T-cell (primary cell): ENCODE measurements at places on chromosomes 3 and 15.

DNA sequence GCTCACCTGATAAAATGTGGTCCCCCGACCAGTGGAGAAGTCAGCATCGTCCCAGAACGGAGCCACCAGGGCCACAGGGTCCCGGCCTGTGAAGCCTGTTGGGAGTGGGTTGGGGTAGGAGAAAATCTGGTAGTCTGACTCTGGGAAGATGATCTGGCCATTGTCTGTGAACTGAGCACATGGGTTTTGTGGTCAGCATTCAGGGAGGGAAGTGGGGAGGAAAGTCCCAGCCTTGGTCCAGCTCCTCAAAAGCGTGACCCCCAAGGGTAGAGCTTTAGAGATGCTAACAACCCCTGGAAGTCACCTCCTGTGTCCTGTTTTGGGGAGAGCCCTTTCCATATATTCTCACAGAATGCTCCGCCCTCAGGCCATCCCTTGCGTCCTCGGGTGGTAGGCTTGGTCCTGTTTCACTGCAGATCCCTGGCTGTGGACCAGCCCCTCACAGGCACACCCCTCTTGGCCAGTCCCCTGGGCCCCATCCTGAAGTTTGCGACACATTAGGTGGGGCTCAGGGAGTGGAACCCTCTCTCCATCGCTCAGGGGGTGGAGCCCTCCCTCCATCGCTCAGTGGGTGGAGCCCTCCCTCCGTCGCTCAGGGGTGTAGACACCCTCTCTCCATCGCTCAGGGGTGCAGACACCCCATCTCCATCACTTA lies 40.0 kb downstream of the MUC4 start:
- DNase-seq, result no peak

GRCh38 chr3:61794961-61795360 lies 233.6 kb downstream of the PTPRG start:
- no peak for DNase-seq

DNA sequence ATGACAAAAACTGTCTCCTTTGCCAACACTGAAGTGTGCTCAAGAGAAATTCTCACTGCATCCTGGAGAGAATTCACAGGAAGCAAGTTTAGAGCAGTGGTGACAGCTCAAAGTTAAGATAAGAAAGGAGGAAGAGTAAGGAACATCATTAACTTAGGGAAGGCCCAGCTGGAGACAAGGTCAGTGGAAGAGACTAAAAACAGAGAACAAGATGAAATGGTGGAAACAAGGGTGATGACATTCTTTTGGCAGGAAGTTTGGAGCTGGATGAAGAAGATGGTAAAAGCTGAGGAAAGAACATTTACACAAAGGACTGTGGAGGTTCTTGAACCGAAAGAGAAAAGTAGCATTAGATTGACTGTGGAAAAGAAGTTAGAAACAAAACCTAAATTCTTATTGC lies 6.7 kb upstream of the SUCLG2 start:
- DNase-seq, result no peak

DNA sequence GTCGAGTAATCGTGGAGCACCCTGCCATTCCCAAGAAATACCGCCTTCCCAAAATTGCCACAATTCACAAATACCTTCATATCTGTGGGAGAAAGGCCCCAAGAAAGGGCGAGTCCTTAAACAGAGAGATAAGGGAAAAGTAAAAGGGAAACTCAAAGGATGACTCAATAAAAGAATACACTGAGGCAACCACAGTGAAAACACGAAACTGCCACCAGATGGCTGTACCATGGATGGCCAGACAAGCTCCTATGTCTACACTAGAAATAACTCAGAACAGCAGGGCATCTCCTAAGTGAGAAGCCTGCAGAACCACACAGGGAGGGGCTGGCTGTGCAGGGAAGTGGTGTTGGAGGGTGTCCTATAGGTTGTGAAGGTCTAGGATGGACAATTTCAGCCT lies 25.0 kb downstream of the SRGAP3 start:
- no peak for DNase-seq

DNA sequence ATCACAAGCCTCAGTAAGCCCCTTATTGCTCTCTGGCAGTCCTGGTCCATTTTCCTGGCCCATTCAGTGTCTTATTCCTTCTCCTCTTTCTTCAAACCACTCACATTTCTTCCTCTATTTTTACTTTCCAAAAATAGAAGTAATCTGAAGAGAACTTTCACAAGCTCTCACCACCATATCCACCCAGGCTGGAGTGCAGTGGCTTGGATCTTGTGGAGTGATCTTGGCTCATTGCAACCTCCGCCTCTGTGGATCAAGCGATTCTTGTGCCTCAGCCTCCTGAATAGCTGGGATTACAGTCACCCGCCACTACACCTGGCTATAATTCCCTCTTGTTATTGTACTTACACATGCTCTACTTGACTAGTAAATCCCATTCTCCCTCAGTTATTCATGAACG lies 16.8 kb downstream of the ARMC8 start:
- no peak for DNase-seq

- DNase-seq, result no peak
These were observed 160.1 kb upstream of the IL12A start for GRCh38 chr3:159828542-159828943.

- no peak for DNase-seq
These were observed 7.9 kb upstream of the OR4F6 start for GRCh38 chr15:101795455-101795854.

GRCh38 chr3:17407576-17407975 lies 334.9 kb downstream of the TBC1D5 start:
- no peak for DNase-seq

DNA sequence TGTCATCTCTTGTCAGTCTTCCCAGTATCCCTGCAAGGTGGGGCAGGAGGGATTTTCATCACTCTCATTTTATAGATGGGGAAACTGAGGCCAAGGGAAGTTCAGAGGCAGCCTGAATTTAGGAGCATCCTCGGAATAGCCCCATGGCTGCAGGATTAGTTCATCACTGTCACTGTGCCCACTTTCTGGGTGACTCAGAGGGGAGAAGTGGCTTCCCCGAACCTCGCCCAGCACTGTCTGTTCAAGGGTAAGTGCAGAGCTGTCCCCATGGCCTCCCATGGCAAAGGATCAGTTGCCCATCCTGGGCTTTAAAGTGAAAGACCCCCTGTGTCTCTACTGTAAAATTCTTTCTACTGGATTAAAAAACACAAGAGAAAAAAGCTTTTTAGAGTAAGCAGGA lies 60.0 kb upstream of the SEC13 start:
- no peak for DNase-seq
